Stimulated activated CD8-positive, alpha-beta memory T cell treated with anti-CD3 and anti-CD28 coated beads, Interleukin-7, amount 100 ng/mL, for 24 hours (primary cell): ENCODE measurements at places on chromosomes 12 and 14.

GRCh38 chr14:73973497-73973896 lies 23.4 kb downstream of the COQ6 start:
- no peak for DNase-seq

- DNase-seq, result no peak
Observed at GRCh38 chr12:19539836-19540235, 100.5 kb downstream of the AEBP2 start.

GRCh38 chr14:100784523-100785337 lies 41.2 kb upstream of the MEG3 start:
- no peak for DNase-seq

- DNase-seq, result no peak
Observed at GRCh38 chr12:105600911-105601545, 270.5 kb downstream of the C12orf75 start.

- DNase-seq, result peak; percentile 12
Observed at GRCh38 chr14:68283378-68284123, 464.0 kb downstream of the RAD51B start.

GRCh38 chr14:90641615-90642243 lies 174.5 kb downstream of the TTC7B start:
- DNase-seq, result no peak

DNA sequence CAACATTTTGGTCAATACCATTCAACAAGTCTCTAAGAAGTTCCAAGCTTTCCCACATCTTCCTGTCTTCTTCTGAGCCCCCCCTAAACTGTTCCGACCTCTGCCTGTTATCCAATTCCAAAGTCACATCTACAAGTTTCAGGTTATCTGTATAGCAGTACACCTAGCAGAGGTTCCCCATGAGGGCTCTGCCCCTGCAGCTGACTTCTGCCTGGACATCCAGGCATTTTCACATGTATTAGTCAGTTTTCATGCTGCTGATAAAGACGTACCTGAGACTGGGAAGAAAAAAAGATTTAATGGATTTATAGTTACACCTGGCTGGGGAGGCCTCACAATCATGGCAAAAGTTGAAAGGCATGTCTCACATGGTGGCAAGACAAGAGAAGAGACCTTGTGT lies 10.2 kb upstream of the PLA2G1B start:
- no peak for DNase-seq

DNA sequence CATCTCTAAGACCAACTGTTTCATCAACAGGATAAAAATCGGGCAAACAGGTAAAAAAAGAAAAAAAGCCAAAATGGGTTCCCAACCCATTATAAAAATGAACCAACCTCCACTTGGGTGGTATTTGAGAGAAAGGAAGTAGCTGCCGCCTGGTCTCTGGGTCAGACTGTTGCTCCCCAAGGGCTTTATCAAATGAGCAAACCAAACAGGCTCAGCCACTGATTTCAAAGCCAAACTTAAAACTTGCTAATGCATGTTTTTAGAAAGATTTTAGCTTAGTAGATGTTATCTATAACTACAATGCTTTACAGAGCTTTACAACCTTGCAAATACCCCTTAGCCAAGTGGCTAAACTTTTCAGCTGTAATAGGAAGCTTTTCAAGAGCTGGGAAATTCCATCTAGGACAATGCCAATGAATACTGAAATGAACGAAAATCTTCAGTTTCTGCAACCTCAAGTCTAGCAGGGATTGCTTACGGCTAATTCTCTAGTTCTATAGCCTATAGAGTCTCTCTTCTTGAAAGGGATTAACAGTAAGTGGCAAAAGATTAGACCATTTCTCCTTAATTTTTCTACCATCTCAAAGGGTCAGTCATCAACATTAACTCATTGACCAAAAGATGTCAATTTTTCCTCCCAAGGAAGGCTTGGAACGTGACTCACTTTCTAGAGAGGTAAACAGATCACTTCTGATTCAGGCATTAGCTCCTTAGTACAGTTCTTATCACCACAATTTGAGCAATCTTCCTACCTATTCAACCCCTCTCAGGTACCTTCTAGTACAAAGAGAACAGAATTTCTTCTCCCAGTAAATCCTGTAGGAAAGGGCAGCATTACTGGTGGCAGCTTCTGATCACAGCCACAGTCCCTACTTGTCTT lies 4.2 kb downstream of the PPM1H start:
- DNase-seq, result no peak
